ENCODE measurements at places on chromosomes 4 and X. TPM values are rescaled to one million over a fixed set of nuclear protein-coding genes. Genes with fewer than 3 reads are reported as not detected.

DNA sequence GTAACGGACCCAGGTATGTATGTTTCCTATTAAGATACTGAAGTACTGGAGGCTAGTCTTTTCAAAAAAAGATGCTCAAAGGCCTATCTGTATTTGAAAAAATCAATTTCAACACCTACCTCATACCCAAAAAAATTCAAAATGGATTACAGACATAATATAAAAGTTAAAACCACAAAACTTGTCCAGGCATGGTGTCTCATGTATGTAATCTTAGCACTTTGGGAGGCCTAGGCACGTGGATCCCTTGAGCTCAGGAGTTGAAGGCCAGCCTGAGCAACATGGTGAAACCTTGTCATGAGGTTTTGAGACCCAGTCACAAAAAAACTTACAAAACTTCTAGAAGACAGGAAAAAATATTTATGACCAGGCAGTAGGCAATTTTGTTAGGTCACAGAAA, 16.7 kb downstream of the RBMX start:
- no peak for DNase-seq

- DNase-seq, result no peak
Measured at GRCh38 chrX:154661899-154662298, 8.5 kb upstream of the CTAG2 start.

GRCh38 chr4:8696369-8697127, 104.0 kb downstream of the CPZ start:
- DNase-seq, result no peak

GRCh38 chrX:63784902-63785707, at the start of gene ARHGEF9:
TSS of gene ARHGEF9 (minus strand) at chrX:63785214. CDS start at chrX:63785145, 69 bp downstream.
- no peak for DNase-seq

Gene HSFX1
- not detected for total RNA-seq

- DNase-seq, result no peak
Measured at GRCh38 chr4:3736806-3737205, 29.4 kb upstream of the ADRA2C start.

Gene KIAA1210
- total RNA-seq, result 0.04 TPM

Gene NWD2
- total RNA-seq, result not detected

DNA sequence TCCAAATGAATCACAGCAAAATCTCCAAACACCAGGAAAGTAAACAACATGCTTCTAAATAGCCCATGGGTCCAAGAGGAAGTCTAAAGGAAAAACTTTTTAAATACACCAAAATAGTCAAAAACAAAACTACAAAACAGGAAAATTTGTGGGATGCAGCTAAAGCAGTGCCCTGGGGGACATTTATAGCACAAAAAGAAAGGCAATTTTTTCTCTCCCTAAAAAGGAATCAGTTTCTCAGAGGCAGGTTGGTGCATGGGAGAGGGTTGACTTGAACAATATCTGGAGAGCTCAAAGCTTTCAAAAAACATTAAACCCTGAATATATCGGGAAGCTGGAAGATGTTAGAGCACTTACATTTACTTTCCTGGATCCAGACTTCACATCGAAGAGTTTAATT, 15.7 kb upstream of the DUSP9 start:
- DNase-seq, result no peak

Gene S100G
- total RNA-seq, result not detected

Gene NPNT
- 0.23 TPM for total RNA-seq
